ENCODE measurements at places on chromosomes 12 and 14.

DNA sequence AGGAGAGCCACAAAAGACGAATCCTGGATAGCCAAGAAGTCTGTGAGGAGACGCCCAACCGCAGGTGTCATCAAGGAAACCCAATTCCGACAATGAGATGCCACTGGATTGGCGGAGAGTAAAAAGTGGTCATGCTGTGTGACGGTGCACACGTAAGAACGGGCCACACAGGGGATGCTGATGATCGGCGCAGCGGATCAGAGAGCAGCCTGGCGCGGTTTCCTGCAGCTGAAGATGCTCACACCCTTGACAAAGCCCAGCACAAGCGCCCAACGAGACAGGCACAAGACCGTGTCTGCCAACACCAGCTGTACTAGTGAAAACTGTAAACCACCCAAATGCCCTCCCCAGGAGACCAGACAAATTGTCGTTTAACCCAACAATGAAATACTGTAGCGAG is 55.8 kb downstream of the CCDC85C start:
- DNase-seq = no peak

DNA sequence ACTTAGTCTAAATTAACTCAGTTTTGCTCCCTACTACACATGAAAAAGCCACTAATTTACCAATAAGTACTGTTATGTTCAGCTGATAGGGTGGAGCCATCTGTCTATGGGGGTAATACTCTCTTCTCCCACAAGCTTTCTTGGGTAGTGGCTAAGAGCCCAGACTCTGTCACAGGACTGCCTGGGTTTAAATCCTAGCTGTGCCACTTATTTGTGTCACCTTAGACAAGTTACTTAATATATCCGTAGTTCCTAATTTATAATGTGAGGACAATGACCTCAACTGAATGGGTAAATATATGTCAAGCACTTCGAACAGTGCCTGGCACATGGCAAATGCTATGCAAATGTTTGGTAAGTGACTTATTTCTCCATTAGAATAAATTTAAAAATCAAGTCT is 185.6 kb downstream of the DACT1 start:
- DNase-seq = no peak

DNA sequence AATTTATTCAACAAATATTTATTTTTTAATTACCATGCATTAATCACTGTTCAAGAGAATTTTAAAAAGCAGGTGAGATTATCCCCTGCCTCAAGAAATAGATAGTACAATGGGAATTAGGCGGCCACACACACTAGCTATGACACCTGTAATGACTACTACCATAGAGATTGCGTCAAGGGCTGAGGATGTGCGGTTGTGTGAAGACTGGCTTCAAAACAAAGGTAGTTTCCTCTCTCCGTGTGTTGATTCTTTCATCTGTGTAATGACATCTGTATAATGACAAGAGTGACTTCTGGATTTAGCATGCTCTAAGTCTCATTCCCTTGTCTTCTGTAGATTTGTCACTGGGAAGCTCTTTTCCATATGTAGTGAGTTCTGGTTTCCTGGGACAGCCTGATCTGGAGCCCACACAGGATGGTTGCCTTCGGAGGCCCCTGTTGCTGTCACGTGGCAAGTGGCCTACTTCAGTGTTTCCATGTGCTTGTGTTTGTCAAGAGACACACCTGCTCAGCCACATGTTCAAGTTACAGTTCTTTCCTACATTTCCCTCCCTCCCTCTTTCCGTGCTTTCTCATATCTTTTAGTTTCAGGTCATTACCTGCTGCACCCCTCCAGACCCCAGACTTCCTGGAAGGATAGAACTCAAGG is 64.3 kb downstream of the GALNT8 start:
- DNase-seq = no peak

GRCh38 chr14:53295985-53296582 is 143.0 kb upstream of the DDHD1 start:
- DNase-seq = no peak

GRCh38 chr12:123027726-123028445 is 47.4 kb downstream of the ARL6IP4 start:
- no peak for DNase-seq

DNA sequence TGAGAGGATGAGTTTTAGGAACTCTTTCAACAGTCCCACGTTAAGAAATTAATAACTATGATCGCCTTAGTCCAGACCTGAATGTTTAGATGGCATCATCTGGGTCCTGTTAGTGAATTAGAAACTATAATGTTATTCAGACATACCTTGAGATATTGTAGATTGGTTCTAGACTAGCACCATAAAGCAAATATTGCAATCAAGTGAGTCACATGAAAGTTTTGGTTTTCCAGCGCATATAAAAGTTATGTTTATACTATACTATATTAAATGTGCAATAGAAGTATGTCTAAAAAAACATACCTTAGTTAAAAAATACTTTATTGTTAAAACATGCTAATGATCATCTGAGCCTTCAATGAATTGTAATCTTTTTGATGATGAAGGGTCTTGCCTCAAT is 106.6 kb upstream of the ATP2B1 start:
- no peak for DNase-seq

GRCh38 chr14:59018978-59019377 is 169.5 kb upstream of the DAAM1 start:
- DNase-seq = no peak

- no peak for DNase-seq
Observed at GRCh38 chr12:76702946-76703345, 61.0 kb upstream of the ZDHHC17 start.

- DNase-seq = no peak
Observed at GRCh38 chr14:99261912-99262787, 9.8 kb downstream of the BCL11B start.

GRCh38 chr12:67362526-67362925 is 93.4 kb downstream of the CAND1 start:
- no peak for DNase-seq

- DNase-seq = no peak
Observed at GRCh38 chr12:1696800-1697199, 5.9 kb downstream of the ADIPOR2 start.

DNA sequence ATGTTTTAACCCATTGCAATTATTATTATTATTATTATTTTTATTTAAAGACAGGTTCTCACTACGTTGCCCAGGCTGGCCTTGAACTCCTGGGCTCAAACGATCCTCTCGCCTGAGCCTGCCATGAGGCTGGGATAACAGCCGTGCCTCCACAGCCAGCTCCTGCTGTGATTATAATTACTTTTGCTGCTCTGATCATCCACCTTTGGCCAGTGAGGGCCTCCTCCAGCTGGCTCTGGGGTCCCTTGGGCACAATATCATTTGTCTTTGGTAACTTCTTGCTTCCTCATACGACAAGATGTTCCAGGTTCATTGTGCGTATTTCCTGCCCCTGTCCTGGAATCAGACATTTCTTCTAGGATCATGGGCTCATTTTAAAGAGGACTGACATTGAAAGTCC is 28.4 kb downstream of the LRTM2 start:
- no peak for DNase-seq

DNA sequence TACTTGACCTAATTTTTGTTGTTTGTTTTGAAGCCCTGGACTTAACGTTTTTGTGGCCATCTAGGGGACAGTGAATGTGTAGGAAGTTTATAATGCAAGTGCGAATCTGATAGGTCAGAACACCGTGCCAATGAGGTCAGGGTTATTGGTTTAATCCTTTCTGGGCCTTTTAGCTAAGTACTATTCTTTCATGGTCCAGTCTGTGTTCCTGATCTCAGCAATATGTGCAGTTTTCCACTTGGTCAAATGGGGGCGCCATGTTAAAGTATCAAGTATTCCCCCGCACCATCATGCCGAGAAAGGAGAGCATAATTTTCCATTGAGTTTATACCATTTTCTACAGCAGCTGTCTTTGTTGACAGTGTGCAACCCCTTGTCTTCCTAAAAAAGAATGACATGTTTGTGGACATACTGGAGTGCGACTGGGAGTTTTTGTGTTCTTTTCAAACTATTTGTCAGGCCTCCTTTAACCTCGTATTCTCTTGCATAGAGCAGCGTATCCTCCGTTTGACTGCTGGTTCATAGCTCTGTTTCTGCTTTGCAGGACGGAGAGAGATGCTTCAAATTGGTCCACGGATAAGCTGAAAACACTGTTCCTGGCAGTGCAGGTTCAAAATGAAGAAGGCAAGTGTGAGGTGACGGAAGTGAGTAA is 1.3 kb downstream of the AHSA1 start:
- peak; percentile 21 for DNase-seq

GRCh38 chr12:122232691-122233090 is 6.8 kb upstream of the DIABLO start:
- DNase-seq = no peak
